ENCODE measurements at places on chromosomes 2 and 18.

DNA sequence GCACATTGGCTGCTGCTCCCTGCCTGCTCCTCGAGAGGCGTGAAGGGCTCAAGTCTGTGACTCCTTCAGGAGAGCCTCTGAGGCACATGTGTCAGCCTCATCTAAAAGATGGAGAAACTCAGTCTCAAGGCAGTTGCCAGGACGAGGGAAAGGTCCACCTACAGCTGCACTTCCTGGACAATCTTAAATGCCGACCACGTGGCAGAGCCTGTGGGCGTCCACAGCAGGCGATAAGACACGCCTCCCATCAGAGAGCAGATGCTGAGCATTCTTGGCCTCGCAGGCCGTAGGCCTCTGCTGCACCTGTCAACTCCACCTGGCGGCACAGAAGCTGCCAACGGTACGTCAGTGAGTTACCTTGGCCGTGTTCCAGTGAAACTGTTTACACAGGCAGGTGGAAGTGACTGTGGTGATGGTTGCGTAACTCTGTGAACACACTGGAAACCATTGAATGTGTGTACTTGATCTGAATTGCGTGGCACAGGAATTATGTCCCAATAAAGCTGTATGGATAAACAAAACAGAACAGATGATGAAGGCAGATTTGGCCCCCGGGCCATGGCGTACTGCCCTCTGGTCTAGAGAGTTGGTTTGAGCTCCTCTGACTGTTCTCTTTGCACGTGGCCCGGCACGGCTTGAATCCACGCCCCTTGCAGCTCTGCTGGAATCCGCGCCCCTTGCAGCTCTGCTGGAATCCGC, 114.5 kb downstream of the RNF144A start:
- DNase-seq = peak; percentile 98

DNA sequence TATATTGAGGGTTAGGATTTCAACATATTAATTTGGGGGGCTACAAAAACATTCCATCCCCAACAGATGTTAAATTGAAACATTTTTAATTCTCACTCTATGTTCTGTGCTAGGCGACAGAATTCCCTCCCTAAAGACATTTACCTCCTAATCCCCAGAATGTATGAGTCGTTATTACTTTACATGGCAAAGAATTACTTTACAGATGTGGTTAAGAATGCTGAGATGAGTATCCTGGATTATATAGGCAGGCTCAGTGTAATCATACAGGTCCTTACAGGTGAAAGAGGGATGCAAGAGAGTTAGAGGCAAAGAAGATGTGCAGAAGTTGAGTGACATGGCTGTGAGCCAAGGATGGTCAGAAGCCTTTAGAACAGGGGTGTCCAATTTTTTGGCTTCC, 974.1 kb upstream of the ACVR2A start:
- no peak for DNase-seq

DNA sequence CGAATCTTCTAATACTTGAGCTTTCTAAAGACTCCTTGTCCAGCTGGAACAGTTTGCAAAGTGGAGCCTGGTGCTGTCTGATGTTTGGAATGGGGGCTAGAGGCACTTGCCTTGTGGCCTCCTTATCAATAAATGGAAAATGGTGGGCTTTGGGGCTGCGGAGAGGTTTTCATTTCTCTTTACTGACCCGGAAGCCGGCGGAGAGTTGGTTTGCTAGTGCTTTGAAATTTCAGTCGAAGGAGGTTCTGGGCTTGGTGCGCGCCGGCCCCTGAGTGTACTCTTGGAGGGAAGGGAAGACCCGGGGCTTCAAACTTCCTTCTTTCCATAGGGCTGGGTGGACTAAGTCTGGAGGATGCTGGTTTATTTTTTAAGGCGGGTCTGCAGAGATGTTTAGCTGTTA, 714 bp downstream of the RPIA start:
- no peak for DNase-seq

DNA sequence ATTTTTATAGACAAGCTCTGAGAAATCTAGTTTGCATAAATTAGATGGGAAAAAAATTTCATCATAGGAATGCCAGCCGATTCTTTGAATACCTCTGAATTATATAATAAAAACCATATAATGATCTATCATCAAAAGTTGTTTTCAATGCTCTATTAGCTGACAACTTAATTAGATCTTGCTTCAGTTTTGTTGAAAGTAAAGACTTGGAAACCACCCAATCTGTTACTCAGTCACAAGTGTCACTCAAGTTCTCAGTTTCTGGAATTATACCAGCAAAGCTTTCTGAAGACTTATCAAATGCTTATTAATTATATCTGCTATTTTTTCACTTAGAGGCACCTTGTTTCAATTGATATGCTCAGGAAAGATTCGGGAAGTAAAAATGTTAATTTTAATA, 17.4 kb upstream of the TP53I3 start:
- DNase-seq = no peak

DNA sequence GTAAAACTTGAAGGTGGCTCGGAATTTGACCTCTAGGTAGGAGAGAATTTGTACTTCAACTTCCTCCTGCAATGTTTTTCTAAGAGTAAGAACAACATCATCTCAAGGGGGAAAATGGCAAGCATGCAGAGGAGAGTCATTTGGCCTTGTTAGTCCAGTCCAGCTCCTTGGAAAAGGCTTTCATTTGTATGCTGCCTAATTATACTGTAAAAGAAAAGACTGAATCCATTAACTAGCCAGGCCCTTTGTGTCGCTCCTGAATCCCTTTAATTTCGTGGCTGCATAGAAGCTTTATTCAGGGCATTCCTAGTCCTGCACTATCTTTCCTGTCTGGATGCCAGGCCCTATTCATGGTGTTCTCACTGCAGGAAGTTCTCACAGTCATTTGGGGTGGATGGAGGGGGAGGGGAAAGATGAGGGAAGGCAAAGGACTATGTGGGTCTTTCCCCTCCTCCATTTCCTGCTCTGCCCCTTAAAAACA, 36.0 kb downstream of the PHLPP1 start:
- DNase-seq = no peak

DNA sequence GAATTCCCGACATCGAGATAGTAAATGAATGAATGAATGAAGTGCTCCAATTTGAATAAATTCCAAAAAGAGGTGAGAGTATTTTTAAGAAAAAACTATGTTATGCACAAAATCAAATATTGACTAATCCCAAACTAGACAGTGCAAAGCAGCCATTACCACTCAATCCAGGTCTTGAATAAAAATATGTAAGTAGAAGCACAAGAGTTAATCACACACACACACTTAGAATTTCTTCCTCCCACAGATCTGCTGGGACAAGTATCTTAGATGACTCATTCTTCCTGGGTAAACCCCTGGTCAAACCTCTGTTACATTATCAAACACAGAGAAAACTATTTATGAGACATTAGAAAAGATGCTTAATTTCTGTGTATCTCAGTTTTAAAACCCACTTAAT, 102.0 kb downstream of the PLA2R1 start:
- DNase-seq = no peak

DNA sequence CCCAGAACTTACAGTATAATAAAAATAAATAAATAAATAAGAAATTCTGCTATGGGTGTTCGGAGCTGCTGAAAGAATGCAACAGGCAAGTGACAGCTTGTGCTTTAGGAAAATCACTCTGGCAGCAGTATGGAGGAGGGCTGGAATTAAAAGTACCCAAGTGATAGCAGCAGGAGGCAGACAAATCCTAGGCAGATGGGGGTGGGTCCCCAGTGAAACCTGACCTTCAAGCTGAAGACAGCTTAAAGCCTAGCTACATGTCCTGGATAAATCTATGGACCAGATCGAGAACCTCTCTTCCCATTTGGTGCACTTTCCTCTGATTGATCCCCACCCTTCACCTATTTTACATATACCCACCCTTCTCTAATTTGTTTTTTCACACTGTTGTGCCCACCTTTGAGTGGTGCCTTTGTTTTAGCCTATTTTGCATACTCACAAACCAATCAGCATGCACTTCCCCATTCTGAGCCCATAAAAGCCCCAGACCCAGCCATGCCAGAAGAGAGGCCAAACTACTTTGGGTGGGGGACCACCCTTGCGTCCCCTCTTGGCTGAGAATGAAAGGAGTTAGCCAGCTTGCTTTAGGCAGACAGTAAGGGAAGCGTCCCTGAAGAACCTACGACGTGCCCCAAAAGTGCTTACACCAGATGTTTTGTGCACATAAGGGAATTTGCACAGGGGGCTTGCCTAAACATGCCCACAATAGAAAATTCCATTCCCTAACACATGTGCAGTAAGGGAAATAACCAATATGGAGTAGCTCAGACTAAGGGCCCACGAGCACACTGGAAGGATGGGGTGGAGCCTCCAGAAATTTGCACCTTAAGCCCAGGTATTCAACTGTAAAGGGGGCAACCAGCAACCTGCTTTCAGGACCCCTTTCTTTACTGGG, 3.0 kb downstream of the METTL8 start:
- DNase-seq = no peak

- no peak for DNase-seq
Observed at GRCh38 chr2:23497536-23497935, 112.6 kb downstream of the KLHL29 start.

GRCh38 chr2:24756789-24757188, 36.4 kb downstream of the PTRHD1 start:
- no peak for DNase-seq

DNA sequence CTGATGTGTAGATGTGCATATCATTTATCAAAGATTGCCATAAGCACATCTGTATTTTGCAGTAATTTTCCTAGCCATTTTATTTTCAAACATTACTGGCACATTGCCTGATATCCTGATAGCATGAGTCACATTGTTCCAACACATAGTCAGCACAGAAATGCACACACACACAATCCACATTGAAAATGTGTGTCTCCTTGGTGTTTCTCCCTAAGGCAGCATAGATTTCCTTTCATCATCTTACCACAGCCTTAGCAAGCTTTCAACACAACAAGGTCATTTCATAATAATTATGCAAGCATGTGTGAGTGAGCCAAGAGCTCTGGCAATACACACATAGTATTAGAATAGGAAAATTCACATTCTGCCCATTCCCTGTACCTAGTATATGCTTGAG, 245.4 kb upstream of the MEIS1 start:
- no peak for DNase-seq

Measured in NCI-H510A treated with DMSO at 0.1 percent for 48 hours (cell line).